ENCODE measurements at places on chromosomes 6 and 20. TPM values are rescaled to one million over a fixed set of nuclear protein-coding genes. Genes with fewer than 3 reads are reported as not detected.

Gene BCLAF1
- 228 TPM for total RNA-seq

Gene SCAND1
- total RNA-seq, result 55.1 TPM

Gene BMP5
- not detected for total RNA-seq

Gene NRSN1
- not detected for total RNA-seq

Gene PLN
- total RNA-seq, result 1.3 TPM

Gene KIF13A
- total RNA-seq, result 21.3 TPM

Gene HS3ST5
- total RNA-seq, result not detected

Gene MAP7
- 3.0 TPM for total RNA-seq

Gene PAX1
- not detected for total RNA-seq

Gene OR2H1
- not detected for total RNA-seq

Gene SYNDIG1
- 1.4 TPM for total RNA-seq

Gene LINC00237
- total RNA-seq, result not detected

Gene ZNF512B
- total RNA-seq, result 12.4 TPM

Gene HLA-F
- 422 TPM for total RNA-seq

Gene CPNE1
- total RNA-seq, result 191 TPM

Gene SAMD10
- 10.6 TPM for total RNA-seq

Gene ANKRD66
- total RNA-seq, result not detected

Gene AKAP12
- 50.7 TPM for total RNA-seq

Gene SLC22A23
- total RNA-seq, result 17.3 TPM

Gene POM121L2
- total RNA-seq, result not detected

DNA sequence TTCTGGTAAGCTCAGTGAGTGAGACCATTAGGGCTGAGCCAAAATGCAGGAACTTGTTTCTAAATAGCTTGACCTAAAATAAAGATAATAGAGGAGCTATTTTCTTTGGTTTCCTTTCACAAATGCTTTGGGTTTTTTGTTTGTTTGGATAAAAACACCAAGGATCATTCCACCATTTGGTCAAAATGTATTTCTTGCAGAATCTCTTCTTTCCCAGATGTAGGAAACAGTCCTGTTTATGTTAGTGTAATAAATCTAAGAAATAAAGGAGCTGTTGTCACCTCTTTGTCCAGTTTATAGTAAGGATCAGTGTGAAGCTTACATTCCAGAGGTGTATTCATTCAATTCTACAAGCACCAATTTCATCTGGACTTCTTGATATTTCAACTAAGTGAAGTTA is 297.8 kb downstream of the GJA1 start:
- no peak for DNase-seq

- DNase-seq, result no peak
Measured at GRCh38 chr20:49742948-49743347, 29.3 kb upstream of the B4GALT5 start.

DNA sequence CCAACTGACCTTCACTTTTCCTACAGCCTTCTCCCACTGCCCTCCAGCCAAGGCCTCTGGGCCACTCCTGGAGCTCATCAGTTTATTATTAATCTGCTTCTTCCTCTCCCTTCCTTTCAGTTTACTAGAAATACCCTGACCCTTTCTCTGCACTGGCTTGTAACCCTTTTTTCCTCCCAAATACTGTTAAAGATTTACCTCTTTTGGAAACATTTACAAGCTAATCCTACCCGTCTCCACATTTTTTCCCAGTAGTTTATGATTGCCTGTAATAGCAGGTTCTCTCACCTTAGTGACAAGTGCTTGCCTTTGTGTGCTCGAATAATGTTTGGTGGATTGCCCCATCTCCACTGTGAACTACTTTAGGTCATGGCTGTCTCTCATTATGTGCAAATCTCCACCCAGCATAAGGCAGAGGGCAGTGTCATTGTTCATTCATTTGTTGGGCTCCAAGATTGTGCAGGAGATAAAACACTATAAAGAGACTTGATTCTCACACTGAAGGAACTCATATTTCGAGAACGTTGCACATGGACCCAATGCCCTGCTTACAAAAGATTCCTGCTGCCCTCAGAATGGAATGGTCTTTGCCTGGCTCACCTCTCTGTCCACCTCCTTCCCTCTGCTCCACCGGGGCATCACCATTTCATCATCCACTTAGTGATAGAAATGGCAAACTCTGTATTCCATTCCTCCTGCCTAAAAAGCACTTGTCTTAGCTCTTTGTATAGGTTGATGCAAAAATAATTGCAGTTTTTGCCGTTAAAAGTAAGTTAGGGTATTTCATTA is 491.1 kb downstream of the UTRN start:
- no peak for DNase-seq

GRCh38 chr6:22766979-22767378 is 197.6 kb downstream of the HDGFL1 start:
- no peak for DNase-seq

DNA sequence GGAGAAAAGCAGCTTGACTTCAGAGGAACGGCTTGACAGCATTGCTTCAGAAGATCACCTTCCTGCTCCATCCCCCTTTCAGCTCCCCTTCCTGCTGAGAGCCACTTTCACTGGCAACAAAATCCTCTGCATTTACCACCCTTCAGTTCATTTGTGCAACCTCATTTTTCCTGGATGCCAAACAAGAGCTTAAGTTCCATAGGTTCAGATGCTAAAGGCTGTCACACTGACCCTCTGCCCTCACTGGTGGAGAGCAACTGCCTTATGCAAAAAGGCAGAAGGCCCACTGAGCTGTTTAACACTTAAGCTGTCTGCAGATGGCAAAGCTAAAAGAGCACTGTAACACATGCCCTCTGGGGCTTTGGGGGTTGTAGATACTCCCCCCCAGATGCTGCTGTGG is 131.2 kb upstream of the SPACA1 start:
- no peak for DNase-seq

GRCh38 chr20:25402583-25402982 is 4.9 kb upstream of the GINS1 start:
- DNase-seq, result no peak

DNA sequence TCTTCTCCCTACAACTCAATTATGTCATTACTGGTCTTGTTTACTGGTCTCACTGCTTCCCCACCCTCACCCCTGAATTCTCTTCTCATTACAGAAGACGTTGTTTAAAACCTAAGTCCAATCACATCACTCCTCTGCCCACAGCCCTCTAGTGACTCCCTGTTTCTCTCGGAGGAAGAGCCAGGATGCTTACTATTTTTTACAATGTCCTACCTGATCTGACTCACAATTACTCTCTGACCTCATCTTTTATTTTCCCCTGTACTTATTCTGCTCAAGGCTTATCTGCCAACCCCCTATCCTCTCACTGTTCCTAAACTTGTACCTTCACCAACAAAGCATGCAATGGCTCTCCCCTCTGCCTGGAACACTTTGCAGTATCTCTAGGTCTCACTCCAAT is 400.4 kb upstream of the PTCHD4 start:
- no peak for DNase-seq

DNA sequence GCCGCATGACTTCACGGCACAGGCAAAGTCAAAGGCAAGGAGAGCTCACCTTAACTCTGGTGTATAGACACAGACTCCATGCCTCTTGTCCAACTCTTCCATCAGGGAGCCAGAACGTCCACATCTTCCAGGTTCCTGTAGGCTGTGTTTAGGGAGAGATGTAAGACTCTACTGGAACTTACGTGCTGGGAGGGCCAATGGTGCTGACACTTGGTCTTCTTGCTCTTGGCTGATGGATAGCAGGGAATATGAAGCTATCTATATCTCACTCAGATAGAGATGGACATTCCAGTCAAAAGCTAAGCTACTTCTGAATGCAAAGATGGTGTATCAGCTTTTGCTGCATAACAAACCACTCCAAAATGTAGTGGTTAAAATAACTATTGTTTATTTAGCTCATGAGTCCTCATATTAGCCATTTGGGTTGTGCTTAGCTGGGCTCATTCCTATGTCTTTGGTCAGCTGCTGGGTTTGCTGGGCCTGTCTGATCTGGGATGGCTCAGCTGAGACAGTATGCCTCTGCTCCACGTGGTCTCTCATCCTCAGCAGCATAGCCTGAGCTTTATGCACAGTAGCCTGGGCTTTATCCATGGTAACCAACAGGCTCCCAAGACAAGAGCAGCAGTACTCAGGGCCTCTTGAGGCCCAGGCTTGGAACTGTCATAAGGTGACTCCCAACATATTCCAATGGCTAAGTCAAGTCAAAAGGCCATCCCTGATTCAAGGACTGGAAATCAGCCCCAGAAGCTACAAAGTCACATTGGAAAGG is 111.6 kb downstream of the SNX5 start:
- DNase-seq, result peak; percentile 47

- no peak for DNase-seq
Measured at GRCh38 chr6:69026243-69026642, 391.2 kb downstream of the ADGRB3 start.

- DNase-seq, result peak; percentile 10
Measured at GRCh38 chr20:32168184-32168910, 39.2 kb downstream of the PLAGL2 start.

DNA sequence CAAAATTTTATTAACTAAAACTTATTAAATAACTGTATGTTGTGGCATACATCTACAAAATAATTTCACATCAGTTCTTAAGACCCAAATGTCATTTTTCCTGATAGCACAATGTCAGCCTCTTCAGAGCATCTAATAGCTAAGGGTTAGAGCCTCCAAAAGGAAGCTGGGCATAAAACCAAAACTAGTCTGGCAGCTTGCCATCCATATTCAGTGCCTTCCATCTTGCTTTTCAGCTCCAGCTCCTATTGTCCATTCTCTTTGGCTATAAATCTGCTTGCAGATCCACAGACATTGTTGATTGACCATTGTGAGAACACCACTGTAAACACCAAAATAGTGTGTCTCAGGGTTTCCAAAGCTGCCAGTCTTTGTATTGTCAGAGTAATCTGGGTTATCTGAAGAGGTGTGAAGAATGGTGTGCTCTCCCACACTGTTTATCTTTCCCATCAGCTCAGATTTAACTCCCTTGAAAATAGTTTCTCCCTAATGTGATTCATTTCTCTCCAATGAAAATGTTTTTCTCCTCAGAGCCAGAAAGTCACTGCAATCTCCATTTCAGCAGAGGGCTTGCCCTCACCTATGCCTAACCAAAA is 154.8 kb upstream of the KCNQ5 start:
- DNase-seq, result no peak

GRCh38 chr6:6600875-6601274 is 12.4 kb downstream of the LY86 start:
- DNase-seq, result no peak

GRCh38 chr6:43367245-43367984 is 2.0 kb downstream of the ZNF318 start:
- DNase-seq, result no peak

- no peak for DNase-seq
Measured at GRCh38 chr6:108321253-108321747, 26.4 kb downstream of the AFG1L start.

DNA sequence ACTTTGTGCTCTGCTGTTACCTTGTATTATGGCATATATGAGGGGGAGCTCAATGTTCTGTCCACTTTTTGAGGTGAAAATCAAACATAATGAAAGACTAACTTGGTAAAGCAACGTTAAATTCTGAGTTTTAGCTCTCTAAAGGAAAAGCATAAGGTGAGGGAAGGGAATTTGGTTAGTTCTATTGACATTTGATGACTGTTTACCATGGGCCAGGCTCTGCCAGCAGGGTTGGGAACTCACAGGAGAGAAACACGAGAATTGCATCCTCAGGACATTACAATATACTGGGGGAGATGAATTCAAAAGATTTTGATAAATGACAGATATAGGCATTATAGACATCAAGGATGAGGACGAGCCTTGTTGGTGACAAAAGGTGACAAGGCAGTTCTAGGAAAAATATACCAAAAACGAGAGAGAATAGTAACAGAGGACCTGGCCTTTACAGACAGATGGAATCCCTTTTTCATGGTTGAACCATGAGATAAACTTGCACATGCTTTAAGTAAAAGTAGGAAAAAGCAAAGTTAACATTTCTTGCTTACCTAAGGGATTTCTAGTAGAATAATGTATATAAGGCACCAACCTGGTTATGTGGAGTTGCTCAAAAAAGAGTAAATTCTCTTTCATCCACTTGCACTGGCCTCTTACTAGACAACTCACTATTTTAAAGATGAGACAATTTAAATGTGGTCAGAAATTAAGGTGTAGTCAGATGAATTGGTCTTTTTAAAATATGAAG is 191.4 kb downstream of the NKAIN2 start:
- DNase-seq, result no peak

- peak; percentile 61 for DNase-seq
Measured at GRCh38 chr6:35082733-35083403, 58.3 kb downstream of the TCP11 start.

DNA sequence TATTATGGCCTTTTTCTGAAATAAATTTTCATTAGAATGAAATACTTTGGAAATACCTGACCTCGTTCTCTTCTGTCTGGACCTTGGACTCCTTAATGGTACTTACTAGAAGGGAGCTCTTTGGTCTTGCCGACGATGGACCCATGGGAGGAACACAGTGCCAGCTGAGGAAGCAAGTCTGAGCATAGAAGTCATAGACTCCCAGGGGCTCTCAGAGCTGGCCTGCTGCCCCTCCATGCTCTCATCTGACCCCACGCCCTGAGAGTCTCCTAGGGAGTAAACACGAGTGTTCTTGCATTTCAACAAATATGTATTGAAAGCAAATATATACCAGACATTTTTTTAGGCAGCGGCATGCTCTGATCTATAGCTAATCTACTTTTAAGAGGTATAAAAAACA is 87.8 kb downstream of the PLEKHG1 start:
- DNase-seq, result no peak

DNA sequence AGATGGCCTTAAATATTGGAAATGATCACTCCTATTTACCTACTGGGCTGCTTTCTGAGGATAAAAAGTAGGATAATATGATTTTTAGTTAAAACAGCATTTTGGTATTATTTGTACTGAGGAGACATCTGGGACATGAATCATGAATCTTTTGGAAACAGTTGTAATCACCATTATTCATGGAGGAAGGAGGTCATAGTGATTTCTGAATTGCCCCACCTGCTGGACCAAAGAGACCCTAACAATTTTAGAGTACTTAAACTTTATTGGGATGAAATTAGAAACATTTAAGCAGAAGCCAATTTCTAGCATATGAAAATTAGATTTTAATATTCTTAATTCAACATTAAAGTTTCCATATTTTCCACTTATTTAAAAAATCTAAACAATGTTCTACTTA is 108.4 kb upstream of the SIM1 start:
- no peak for DNase-seq

GRCh38 chr20:14521436-14521835 is 184.0 kb upstream of the FLRT3 start:
- DNase-seq, result no peak

- no peak for DNase-seq
Measured at GRCh38 chr6:142416179-142416578, 114.4 kb downstream of the ADGRG6 start.

DNA sequence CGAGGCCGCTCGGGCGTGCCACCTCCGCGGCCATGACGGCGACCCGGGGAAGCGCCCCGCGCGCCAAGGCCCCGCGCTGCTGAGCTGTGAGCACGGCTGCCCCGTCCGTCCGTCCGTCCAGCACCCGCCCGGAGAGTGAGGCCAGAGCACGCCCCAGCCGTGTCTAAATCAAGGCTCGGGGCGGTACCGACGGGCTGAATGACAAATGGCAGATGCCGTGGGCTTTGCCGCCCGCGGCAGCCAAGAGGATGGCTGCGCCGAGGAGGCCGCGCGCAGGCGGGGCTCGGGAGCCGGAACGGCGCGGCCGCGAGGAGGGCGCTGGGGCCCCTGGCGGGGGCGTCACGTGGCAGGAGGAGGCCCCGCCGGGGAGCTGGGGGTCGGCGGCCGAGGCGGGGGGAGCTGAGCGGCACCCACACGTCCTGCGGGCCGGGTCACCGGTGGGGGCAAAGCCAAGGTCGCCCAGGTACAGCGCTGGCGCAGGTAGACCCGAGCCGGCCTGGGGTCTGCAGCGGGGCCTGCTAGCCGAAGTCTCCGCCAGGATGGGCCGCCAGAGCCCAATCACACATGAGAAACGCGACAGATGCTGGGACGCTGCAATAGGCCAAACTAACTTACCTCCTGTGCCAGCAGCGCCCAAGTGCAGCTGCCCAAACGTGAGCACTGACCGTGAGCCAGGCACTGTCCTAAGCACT is at the start of gene PLAGL1:
Gene PLAGL1 (minus strand): TSS at position 140 of the 692 bp plus-strand sequence. CDS start 60,123 bp downstream, outside the sequence.
- peak; percentile 83 for DNase-seq

Data from spleen (tissue), 13 donors.